Neural crest cell (in vitro differentiated cells): ENCODE measurements at places on chromosomes 13 and 19.

GRCh38 chr13:49353908-49354307, 90.0 kb downstream of the CAB39L start:
- DNase-seq: no peak

- DNase-seq: no peak
Measured at GRCh38 chr19:13077240-13077639, 25.4 kb downstream of the LYL1 start.

GRCh38 chr13:84961023-84961422, 838.2 kb downstream of the SLITRK6 start:
- no peak for DNase-seq

DNA sequence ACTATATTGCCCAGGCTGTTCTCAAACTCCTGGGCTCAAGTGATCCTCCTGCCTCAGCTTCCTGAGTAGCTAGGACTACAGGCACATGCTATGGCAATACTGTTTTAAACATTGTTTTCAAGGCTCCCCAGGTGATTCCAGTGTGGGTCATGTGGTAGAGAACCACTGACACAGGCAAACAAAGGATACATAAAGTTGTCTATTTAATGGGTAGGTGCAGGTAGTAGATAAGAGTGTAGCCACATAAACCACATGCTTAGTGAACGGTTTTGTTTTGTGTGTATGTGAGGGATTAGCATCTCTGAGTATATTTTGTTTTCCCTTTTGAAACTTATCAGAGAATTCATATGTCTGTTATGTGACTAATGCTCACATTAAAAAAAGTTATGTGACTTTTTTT, 36.7 kb downstream of the USPL1 start:
- DNase-seq: no peak

- DNase-seq: no peak
Measured at GRCh38 chr19:54160182-54160811, 776 bp upstream of the LENG1 start.

GRCh38 chr13:100887729-100888151, 213.1 kb upstream of the TMTC4 start:
- DNase-seq: no peak

- no peak for DNase-seq
Measured at GRCh38 chr19:536881-537404, 5.4 kb downstream of the CDC34 start.

DNA sequence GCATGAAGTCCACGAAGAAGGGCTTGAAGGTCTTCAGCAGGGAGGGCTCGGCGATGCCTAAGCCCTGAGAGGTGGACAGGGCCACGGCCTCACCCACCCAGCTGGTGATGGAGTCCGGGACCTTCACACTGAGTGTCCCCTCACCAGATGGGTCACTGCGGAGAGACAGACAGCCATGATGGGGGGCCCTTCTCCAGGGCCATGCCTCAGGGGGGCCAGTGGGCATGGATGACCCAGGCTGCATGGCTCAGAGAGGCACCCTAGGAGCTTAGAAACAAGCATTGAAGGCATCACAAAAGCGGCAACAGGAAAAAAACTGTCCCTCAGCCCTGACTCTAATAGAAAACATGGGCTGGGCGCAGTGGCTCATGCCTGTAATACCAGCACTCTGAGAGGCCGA, 63.2 kb downstream of the F2RL3 start:
- DNase-seq: no peak

GRCh38 chr19:21256722-21257121, 72.5 kb downstream of the ZNF708 start:
- DNase-seq: no peak

DNA sequence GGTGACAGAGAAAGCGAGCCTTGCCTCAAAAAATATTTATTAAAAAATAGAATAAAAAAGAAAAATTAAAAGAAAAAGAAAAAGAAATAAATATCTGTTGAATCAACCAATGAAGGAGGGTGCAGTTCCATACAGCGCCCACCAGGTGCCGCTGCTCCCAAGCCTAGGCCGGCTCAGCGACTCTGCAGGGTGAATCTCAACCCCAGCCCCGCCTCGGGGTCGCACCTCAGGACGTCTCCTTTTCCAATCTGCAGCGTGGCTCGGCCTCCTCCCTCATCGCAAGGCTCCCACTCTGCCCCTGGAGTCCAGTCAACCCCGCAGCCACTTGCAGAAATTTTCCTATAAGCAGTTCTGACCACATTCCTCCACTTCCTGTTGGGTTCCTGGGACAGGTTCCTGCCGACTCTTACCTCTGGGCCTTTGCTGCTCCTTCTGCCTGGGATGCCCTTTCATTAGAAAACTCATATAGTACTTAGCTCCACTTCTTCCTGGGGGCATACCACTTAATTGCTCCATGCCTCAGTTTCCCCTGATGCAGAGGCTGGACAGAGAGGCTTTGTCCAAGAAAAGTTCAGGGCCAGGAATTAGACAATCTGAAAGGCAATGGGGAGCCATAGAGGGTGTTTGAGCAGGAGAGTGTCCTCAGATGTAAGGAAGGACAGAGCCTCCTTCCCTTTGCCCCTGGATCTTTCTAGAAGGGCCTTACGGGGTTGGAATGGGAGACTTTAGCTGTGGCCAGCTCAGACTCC, 24.3 kb downstream of the NFILZ start:
- peak; percentile 68 for DNase-seq

- DNase-seq: no peak
Measured at GRCh38 chr13:48624858-48625257, 28.9 kb upstream of the CYSLTR2 start.

- DNase-seq: no peak
Measured at GRCh38 chr19:48395170-48395455, 1.6 kb downstream of the GRIN2D start.

- DNase-seq: peak; percentile 11
Measured at GRCh38 chr13:98144027-98144741, 1.3 kb downstream of the FARP1 start.

DNA sequence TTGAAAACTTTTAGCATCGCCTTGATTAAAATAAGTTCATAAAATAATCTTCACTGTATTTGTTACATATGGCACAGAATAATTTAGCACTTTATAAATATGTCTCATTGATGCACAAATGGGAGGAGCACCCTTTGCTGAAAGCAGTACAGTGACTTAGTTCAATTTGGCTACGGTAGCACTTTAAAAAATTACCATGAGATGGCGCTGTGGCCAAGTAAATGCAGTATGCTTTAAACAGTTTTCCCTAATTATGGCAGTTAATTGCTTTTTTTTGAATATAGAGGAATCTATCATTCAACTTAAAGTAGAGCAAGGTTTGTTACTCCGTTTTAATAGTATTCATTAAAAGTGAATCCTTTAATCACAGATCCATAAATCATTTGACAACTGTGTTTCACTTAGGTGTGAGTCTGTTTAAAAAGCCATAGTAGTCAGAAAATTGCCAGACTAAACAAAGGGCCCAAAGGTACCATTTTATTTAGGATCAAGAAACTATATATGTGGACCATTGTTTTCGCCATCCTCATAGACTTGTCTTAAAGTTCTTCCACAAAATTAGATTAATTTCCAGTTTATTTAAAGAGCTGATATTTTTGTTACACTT, 34.7 kb upstream of the ESD start:
- peak; percentile 60 for DNase-seq

DNA sequence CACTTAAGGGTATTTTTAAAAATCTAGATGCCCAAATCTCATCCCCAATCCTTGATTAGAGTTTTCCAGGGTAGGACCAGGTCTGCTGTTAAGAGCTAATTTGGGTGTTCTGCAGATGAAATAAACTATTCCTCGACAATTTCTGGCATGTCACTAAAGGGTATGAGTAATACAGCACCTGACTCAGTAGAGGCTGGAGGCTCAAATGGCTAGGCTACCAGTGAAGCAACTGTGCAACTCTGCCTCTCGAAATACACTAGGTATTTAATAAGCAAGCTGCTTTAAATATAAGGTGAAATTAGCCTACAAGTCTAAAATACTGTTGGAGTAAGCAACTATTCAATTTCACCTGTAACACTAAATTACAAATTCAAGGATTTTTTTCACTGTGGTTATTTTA, 1.5 kb downstream of the RNF6 start:
- DNase-seq: no peak

- no peak for DNase-seq
Measured at GRCh38 chr13:52994051-52994450, 34.6 kb upstream of the OLFM4 start.

GRCh38 chr13:55013051-55013450, 1984.4 kb downstream of the OLFM4 start:
- DNase-seq: no peak

GRCh38 chr13:24396821-24397220, 87.4 kb downstream of the C1QTNF9 start:
- no peak for DNase-seq

DNA sequence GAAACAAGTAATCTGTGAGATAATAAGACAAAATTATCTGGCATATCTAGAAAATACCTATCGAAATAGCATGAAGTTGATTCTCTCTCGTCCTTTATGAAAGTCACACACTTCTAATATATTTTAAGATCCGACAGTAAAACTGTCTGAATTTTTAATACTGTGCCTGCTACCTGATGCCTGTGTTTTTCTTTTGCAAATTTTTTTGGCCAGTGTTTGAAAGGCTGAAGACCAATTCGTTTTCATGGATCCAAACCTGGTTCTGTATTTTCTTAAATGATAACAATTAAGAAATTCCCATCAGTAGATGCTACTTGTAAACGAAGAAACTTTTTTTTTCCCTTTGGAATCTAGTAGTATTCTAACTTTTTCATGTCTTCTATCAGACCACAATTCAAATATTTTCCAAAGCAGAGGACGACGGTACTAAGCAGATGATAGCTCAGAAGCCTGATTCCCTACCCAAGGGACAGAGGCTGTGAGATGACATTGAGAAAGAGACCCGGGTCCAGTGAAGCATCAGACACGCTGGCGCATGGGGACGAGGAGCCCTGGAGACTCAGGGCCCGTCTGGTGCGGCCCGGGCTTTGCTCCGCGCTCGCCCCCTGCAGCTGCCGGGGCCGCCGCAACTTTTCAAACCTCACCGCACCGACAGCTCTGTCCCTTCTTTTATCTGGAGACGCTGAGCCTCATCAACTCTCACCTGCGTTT, 49.5 kb upstream of the PABPC3 start:
- DNase-seq: peak; percentile 19

GRCh38 chr13:110942248-110942981, 27.5 kb upstream of the ANKRD10 start:
- DNase-seq: no peak

DNA sequence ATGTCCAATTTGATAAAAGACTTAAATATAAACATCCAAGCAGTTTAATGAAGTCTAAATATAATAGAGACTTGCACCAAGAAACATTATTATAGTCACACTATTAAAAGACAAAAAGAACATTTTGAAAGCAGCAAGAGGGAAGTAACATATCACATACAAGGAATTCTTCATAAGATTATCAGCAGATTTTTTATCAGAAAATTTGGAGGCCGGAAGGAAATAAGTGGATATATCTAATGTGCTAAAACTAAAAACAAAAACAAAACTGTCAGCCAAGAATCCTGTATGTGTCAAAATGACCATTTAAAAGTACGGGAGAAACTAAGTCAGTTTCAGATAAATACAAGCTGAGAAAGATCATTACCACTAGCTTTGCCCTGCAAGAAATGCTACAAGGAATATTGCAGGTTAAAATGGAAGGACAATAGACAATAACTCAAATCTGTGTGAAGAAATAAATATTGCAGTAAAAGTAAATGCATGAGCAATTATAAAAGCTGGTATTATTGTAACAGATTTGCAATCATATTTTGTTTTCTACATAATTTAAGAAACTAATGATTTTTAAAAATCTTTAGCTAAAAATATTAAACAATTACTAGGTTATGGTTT, 1665.9 kb upstream of the PCDH20 start:
- no peak for DNase-seq

- no peak for DNase-seq
Measured at GRCh38 chr13:76455960-76456359, 430.2 kb downstream of the KCTD12 start.

GRCh38 chr19:48329167-48329891, 4.0 kb downstream of the EMP3 start:
- no peak for DNase-seq

GRCh38 chr19:55080121-55080967, 4.7 kb downstream of the EPS8L1 start:
- DNase-seq: peak; percentile 62

- DNase-seq: no peak
Measured at GRCh38 chr19:49689133-49690078, at the start of gene ADM5. Gene ADM5 (plus strand): TSS chr19:49689594. CDS start chr19:49689838, 244 bp downstream.

GRCh38 chr19:57338877-57339276, 12.2 kb upstream of the ZNF304 start:
- no peak for DNase-seq

DNA sequence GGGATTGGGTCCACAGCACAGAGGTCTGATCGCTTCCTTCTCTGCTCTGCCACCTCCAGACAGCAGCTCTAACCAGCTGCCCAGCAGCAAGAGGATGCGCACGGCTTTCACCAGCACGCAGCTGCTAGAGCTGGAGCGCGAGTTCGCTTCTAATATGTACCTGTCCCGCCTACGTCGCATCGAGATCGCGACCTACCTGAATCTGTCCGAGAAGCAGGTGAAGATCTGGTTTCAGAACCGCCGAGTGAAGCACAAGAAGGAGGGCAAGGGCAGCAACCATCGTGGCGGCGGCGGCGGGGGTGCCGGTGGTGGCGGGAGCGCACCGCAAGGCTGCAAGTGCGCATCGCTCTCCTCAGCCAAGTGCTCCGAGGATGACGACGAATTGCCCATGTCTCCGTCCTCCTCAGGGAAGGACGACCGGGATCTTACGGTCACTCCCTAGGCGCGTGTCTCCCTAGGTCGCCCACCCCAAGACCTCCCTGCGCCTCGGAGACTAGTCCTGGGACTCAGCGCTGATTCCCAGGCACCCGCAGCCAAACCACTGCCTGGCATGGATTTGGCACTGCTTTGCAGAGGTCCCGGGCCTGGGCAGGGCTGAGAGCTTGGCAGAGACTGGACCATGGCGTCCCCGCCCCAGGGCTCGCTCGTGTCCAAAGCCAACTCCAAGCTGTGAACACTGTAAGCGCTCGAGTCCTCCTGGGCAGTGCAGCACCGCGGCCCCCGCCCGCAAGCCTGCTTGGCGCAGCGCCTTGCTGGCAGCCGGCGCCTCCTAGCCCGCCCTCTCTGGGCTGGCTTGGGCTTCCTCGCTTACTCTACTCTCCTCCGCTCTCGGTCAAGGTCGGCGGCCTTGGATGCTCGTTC, 1.5 kb downstream of the GSX1 start:
- no peak for DNase-seq

- no peak for DNase-seq
Measured at GRCh38 chr19:840519-841206, at the start of gene PRTN3. Gene PRTN3 (plus strand): TSS chr19:840999. CDS start chr19:841009, 10 bp downstream.

DNA sequence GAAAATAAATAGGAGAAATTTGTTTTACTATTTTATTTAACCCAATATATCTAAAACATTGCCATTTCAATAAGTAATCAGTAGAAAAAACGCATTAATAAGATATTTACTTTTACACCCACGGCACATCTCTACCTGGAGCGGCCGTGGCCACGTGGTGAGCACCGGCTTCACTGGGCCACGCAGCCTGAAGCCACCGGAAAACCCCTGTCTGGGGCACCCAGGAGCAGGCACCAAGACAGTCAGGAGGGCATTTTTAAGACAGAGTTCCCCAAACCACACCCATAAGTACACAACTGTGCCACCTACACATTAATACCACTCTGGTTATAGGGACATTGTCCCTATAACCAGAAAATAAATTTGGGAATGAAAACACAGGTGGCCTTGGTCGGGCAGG, 80.9 kb downstream of the SPACA7 start:
- no peak for DNase-seq
